ENCODE measurements at places on chromosomes 6 and 20.
A peak's percentile ranks its signal among the peaks of the same experiment; 100 is the strongest.

DNA sequence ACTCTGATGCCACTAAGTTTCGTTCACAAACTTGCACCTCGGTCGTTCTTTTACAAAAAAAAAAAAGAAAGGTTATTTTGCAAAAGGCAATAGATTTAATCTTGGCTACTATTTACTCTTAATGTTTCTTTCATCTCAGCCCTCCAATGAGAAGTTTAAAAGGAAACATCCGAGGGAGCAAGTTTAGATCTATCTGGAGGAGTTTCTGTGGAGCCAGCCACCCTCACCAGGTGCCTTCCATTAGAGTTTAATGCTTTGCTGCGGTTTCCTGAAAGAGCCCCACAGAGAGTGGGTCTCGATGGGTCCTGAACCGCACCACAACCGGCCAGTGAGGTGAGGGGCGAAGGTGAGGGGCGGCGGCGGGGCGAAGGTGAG, 632 bp downstream of the PRKN start:
- no peak for DNase-seq

- no peak for DNase-seq
Observed at GRCh38 chr6:79607000-79607399, 24.1 kb upstream of the SH3BGRL2 start.

- DNase-seq: no peak
Observed at GRCh38 chr6:83019741-83020140, 45.9 kb downstream of the UBE3D start.

DNA sequence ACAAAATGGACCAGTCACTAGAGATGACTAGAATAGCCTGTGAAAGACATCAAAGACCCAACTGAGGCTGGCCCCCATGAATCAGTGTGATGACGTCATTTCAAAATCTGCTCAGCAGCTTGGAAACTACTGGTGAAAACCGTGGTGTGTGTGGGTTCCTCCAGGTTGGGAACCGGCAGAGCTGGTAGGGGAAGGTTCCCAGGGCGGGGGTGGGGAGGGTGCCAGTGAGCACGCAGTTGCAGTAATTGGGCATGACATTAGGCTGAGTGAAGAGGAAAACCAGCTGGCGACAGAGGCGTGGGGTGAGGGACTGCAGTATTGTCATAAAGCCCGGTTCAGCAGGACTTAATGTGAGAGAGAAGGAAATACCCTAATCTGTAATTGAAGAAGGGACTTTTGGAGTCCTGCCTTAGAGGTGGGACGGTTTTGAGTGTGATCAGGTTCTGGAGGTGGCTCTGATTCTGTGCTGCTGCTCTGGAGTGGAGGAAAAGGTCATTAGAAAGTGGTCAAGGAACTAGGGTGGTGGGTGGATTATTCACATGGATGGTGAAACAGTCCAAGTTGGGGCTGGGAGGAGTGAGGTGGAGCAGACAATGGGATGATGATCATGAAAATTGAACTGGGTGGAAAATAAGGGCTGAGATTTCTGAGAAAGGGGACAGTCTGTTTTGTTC, 52.0 kb upstream of the MTHFD1L start:
- DNase-seq: no peak

DNA sequence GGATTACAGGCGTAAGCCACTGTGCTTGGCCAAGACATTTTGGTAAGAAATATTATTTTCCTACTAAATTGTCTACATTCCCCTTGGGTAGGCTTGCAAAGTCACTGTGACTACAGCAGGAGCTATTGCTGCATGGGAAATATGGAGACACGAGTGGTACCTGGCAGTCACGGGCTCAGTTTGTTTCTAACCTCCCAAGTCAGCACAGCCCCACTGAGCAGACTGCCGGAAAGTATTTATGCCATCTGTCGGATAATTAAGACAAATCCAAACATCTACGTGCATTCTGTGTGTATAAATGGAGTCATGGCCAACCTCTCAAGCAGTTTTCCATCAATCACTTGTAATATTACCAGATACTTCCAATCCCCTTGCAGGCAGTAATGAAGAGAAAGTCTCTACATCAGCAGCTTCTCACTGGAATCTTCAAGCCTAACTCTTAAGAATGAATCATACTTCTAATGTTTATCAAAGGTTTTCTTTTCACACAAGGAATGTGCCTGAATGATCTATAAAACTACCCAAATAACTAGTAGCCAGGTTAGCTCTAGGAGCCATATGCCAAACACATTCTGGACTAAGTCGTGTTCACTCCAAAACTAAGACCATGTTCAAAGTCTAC, 20.1 kb downstream of the PSMB1 start:
- DNase-seq: no peak

GRCh38 chr20:21230686-21231085, 72.4 kb upstream of the XRN2 start:
- no peak for DNase-seq

DNA sequence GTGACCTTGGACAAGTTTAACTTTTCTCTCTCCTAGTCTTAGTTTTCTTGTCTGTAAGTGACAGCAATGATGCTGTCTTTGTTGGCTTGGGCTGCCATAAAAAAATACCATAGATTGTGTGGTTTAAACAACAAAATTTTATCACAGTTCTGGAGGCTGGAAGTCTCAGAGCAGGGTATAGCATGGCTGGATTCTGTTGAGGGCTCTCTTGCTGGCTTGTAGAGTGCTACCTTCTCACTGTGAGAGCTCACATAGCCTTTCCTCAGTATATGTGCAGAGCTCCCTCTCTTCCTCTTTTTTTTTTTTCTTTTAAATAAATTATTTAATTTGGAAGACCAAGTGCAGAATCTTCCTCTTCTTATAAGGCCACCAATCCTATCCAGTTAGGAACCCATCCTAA, 26.3 kb downstream of the HFE start:
- no peak for DNase-seq

DNA sequence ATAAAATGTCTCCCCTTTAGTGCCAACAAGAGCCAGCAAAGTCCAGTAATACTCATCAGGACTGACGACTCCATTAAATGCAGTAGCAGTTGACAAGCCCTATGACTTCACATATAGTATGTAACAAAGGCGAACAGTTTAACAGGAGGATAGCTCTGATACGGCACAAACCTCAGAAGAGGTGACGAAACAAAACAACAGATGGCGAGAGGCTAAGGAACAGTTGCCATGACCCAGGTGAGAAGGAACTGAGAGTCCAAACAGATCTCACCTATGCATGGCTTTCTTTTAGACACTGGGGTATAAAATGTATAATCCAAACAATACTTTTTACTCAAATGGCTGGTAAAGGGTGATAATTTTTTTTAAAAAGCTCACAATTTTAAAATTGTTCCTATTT, 37.1 kb downstream of the SYNE1 start:
- DNase-seq: no peak

DNA sequence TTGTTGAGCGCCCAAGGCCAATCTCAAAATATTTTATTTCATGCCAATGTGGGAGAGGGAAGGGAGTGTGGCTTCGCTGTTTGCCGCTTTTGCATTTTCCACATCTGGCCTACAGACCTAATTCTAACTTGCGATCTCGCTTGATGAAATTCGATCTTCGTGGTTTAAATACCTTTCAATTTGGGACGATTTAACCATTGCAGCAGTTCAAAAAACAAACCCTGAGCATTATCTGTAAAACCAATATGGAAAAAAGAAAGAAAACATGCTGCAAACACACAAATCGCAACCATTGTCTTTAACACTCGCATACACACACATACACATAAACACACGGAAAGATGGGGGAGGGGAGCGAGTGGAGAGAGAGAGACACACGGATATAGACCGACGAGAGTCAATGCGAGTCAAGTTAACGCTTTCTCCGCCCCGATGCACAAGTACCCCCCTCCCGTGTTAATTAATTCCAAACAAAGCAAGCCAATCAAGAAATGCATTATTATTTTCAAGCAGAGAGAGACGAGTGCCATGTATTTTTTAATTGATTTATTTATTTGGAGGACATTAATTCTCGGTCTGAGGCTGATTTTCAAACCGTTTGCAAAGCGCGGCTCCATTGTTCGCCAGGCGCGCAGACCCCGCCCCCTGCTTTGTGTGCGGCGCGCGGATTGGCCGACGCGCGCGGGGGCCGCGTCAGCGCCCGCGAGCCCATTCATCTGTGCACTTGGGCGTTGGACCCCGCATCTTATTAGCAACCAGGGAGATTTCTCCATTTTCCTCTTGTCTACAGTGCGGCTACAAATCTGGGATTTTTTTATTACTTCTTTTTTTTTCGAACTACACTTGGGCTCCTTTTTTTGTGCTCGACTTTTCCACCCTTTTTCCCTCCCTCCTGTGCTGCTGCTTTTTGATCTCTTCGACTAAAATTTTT, at the start of gene MARCKS:
Gene MARCKS (plus strand): TSS at position 721 of the 931 bp plus-strand sequence. CDS start 401 bp downstream, outside the sequence.
- DNase-seq: peak; percentile 58

- DNase-seq: no peak
Observed at GRCh38 chr20:32006841-32007786, 3.1 kb upstream of the CCM2L start.

- no peak for DNase-seq
Observed at GRCh38 chr6:154329350-154330170, 27.0 kb downstream of the IPCEF1 start.

- DNase-seq: no peak
Observed at GRCh38 chr6:68572525-68572924, 62.6 kb upstream of the ADGRB3 start.

- DNase-seq: no peak
Observed at GRCh38 chr20:48300529-48300928, 515.2 kb upstream of the SULF2 start.

GRCh38 chr6:1394514-1395463, 5.4 kb downstream of the FOXF2 start:
- no peak for DNase-seq

GRCh38 chr6:117840541-117840983, 66.5 kb upstream of the SLC35F1 start:
- no peak for DNase-seq

- no peak for DNase-seq
Observed at GRCh38 chr6:11586536-11586935, 49.0 kb downstream of the TMEM170B start.

- no peak for DNase-seq
Observed at GRCh38 chr6:128491610-128492206, 28.7 kb downstream of the PTPRK start.

DNA sequence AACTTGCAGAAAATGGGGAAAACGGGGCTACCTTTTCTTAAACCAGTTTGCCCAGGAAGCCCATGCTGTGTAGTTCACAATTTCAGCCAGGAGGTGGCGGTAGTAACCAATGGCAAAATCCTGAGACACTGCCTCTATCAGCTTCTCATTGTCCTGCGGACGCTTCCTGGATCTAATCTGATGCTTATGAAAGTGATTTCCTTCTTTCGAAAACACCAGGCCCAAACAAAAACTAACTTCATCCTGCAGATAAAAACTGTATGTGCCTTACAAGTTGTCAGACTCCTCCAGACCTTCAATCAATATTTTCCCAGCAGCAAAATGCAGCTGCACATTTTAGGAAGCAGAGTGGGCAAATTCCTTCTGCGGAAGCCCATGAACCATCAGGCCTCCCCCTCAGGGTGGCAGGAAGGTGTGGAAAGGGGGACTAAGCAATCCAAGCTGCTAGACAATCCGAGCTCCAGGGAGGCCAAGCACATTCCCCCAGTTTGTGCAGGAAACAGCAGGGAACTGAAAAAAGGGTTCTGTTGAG, 88.5 kb downstream of the LY86 start:
- peak; percentile 94 for DNase-seq

GRCh38 chr20:9609887-9610502, 95.6 kb downstream of the LAMP5 start:
- peak; percentile 43 for DNase-seq

- DNase-seq: no peak
Observed at GRCh38 chr6:116557893-116558292, 4.3 kb downstream of the CALHM4 start.

DNA sequence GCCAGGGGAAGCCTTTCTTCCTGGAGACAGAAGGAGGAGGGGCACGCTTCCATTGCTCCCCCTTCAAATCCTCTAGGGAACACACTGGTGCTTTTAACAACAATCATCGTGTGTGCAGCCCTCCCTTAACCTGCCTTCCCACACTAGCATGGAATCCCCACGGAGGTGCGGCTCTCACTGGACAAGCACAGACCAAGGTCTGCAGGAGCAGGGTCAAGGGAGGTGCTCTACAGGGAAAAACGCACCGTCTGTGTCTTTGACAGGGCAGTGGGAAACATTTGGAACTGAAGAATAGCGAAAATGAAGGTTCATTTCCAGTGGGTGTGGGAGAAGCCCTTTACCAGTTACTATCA, 527.1 kb downstream of the QKI start:
- no peak for DNase-seq

- no peak for DNase-seq
Observed at GRCh38 chr6:125668071-125668470, 81.4 kb upstream of the HEY2 start.

- DNase-seq: no peak
Observed at GRCh38 chr6:34230653-34231371, 5.9 kb upstream of the HMGA1 start.

DNA sequence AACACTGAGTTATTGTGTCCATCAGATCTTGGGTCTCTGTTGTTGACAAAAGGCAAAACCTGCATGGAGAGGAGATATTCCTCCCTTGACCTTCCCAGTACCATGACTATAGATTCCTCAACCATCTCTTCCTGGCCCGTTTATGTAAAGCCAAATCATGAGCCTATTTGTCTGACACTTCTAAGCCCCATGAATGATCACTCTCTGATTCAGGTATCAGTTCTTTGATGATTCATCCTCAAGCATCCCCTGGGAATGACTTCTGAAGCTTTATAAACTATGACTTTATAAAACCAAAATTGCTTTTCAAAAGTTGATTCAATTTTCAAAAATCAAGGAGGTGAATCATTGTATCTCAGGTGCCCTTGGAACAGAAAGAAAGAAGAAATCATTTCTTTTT, 78.7 kb upstream of the LOC128125822 start:
- DNase-seq: no peak

DNA sequence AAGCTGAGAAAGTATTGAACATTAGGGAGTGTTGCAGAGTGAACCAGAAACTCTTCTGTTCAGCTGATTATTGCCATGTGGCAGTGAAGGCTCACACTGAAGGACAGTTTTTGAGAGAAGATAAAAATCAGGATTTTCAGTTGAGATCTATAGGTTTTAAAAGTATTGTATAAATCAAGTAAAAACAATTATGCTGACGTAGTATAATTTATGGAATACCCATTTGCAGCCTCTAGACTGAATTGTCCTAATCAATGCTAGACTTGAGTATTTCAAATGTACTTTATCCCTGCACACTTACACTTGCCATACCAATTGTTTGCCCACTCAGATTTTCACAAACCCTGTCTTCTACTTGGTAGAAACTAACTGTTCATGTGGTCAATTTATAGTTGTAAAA, 245.8 kb downstream of the FRK start:
- no peak for DNase-seq

DNA sequence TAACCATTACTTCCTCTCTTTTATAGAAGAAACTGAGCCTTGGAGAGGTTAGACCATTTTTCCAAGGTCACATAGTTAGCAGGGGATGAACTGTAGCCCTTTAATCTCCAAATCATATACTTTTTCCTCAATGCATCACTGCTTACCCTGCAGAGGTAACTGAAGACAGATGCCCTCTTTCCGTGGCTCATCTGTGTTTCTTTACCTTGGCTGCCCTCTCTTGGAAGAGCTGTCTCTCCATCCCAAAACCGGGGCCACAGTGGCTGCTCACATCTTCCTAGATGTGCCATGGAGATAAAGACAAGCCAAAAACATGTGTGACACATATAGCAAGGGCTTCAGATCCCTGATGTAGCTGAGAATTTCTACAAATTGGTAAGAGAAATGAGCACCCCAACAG, 581 bp upstream of the ALDH8A1 start:
- DNase-seq: no peak

GRCh38 chr6:150636808-150637207, 37.1 kb downstream of the PLEKHG1 start:
- DNase-seq: no peak

- DNase-seq: no peak
Observed at GRCh38 chr6:131191590-131191989, 56.3 kb downstream of the AKAP7 start.

GRCh38 chr20:33522256-33522820, 32.4 kb downstream of the CBFA2T2 start:
- DNase-seq: no peak

Data from omental fat pad (tissue), 4 donors.